Naive thymus-derived CD4-positive, alpha-beta T cell (primary cell): ENCODE measurements at places on chromosomes 4 and X. TPM values are rescaled to one million over a fixed set of nuclear protein-coding genes. Genes with fewer than 3 reads are reported as not detected.

DNA sequence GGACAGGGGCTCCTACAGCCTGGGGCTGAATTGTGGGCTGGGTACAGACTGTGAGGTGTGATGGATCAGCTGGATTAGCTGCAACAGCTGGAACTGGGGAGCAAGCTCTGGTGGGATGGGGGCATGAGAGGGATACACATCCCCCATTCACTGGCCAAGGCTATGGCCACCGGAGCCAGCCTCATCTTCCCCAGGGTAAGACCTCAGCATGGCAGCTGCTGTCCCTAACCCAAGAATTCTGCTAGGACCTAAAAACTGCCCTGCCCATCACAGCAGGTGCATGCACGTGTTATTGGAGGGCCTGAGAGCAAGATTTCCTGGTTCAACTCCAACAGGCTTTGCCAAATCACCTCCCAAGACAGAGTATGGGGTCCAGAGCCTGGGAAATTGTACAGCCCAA lies 258.6 kb upstream of the AGTR2 start:
- no peak overlapping the region for H3K27ac ChIP-seq
- no peaks in the 10 kb centered on the region for H3K27me3 ChIP-seq
- no peaks in the 10 kb centered on the region for H3K4me1 ChIP-seq
- no peaks in the 10 kb centered on the region for H3K36me3 ChIP-seq
- H3K4me3 ChIP-seq = no peak overlapping the region
- no peak for DNase-seq

The DCLK2 gene
- 0.11 TPM for total RNA-seq

The FAM50A gene
- 47.2 TPM for total RNA-seq

DNA sequence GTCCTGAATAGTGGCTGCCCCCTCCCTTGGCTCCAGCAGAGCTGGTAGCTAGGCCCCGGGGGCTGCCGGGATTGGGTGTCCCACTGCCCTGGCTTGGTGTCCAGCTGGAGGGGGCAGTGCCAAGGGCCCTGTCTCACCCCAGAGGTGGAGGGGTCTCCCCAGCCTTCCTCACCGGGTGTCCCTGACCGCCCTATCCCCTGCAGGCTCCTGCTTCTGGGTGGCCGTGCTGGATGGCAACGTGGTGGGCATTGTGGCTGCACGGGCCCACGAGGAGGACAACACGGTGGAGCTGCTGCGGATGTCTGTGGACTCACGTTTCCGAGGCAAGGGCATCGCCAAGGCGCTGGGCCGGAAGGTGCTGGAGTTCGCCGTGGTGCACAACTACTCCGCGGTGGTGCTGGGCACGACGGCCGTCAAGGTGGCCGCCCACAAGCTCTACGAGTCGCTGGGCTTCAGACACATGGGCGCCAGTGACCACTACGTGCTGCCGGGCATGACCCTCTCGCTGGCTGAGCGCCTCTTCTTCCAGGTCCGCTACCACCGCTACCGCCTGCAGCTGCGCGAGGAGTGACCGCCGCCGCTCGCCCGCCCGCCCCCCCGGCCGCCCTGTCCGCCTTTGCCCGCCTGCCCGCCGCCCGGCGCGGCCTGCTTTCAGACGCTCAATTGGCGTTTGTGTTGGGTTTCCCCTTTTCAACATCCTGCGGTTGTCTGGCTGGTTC lies 4.6 kb downstream of the NAT8L start:
- H3K4me3 ChIP-seq = no peak overlapping the region
- no peaks in the 10 kb centered on the region for H3K27me3 ChIP-seq
- H3K4me1 ChIP-seq = no peaks in the 10 kb centered on the region

GRCh38 chr4:6942238-6942800 lies 32.7 kb downstream of the TBC1D14 start:
- no peaks in the 10 kb centered on the region for H3K27me3 ChIP-seq
- H3K36me3 ChIP-seq = no peaks in the 10 kb centered on the region
- peaks cover 51% of the 10 kb centered on the region for H3K4me1 ChIP-seq

- H3K27me3 ChIP-seq = no peaks in the 10 kb centered on the region
- no peaks in the 10 kb centered on the region for H3K4me1 ChIP-seq
- no peak for DNase-seq
- no peak overlapping the region for H3K4me3 ChIP-seq
- no peak overlapping the region for H3K27ac ChIP-seq
Measured at GRCh38 chrX:17531500-17531899, 156.5 kb downstream of the NHS start.

DNA sequence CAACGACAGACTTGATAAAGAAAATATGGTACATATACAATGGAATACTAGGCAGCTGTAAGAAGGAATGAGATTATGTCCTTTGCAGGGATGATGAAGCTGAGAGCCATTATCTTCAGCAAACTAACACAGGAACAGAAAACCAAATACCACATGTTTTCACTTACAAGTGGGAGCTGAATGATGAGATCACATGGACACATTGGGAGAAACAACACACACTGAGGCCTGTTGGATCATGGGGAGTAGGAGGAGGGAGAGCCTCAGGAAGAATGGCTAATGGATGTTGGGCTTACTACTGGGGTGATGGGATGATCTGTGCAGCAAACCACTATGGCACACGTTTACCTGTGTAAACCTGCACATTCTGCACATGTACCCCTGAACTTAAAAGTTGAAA lies 209.7 kb downstream of the SPRY1 start:
- H3K4me1 ChIP-seq = no peaks in the 10 kb centered on the region
- no peak for DNase-seq
- no peak overlapping the region for H3K4me3 ChIP-seq

GRCh38 chr4:2047031-2047660 lies 12.0 kb upstream of the NAT8L start:
- H3K4me1 ChIP-seq = no peaks in the 10 kb centered on the region
- H3K4me3 ChIP-seq = no peak overlapping the region
- no peaks in the 10 kb centered on the region for H3K27me3 ChIP-seq
- H3K36me3 ChIP-seq = no peaks in the 10 kb centered on the region

DNA sequence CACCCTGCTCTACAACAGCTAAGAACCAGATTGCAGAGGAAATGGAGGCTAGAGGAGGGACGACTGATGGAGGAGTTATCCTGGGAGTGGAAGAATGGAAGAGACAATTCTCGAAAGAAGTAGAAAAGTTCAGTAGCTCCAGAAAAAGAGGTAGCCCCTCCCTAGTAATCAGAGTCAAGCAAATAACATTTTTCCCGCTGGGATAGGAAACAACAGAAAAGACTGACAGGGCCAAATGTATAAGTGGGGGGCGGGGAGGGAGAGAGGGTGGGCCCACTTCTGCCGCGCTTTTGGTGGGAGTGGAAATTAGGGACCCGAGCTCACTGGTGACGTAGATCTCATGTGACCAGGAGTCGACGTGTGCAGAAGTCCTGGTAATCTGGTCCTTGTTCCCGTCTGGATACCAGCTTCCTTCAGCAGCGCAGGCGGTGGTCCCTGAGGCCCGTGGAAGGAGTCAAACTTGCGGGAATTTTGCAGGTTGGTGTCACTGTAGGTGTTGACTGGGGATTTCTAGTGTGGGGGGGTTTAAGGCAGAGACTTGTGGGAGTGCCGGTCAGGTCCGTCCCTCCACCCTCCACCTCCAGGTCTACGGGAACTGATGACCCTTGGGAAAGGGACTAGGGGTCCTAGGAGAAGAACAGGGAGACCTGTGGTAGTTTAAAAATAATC lies at the start of gene TCEAL9:
Gene TCEAL9 (plus strand): TSS at position 377 of the 669 bp plus-strand sequence. CDS start 1,179 bp downstream, outside the sequence.
- no peak for DNase-seq
- no peaks in the 10 kb centered on the region for H3K4me1 ChIP-seq
- H3K36me3 ChIP-seq = no peaks in the 10 kb centered on the region

- H3K36me3 ChIP-seq = no peaks in the 10 kb centered on the region
- no peak for DNase-seq
- no peaks in the 10 kb centered on the region for H3K4me1 ChIP-seq
Measured at GRCh38 chrX:139739138-139739537, 31.2 kb upstream of the MCF2 start.

- H3K4me1 ChIP-seq = no peaks in the 10 kb centered on the region
- no peak overlapping the region for H3K4me3 ChIP-seq
- H3K27me3 ChIP-seq = no peaks in the 10 kb centered on the region
- no peaks in the 10 kb centered on the region for H3K36me3 ChIP-seq
Measured at GRCh38 chrX:100812216-100813158, 7.7 kb upstream of the CSTF2 start.

DNA sequence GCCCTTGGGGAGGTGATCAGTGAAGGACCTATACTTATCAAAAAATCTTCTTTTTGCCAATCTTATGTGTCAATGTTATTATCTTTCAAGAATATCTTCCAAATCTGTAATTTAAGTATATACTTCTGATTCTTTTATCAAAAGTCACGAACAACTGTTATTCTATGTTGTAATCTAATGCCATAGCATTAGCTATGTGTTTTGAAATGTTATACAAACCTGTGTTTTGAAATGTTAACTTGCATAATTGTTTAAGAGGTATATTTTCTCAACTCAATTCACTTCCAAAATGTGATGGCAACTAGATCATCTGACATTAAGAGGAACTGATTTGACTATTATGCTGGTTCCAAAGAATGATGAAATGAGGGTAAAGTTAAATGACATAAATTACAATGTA lies 113.5 kb downstream of the NDST4 start:
- H3K36me3 ChIP-seq = no peaks in the 10 kb centered on the region
- H3K27ac ChIP-seq = no peak overlapping the region
- H3K4me3 ChIP-seq = no peak overlapping the region
- no peaks in the 10 kb centered on the region for H3K27me3 ChIP-seq
- no peak for DNase-seq
- no peaks in the 10 kb centered on the region for H3K4me1 ChIP-seq

DNA sequence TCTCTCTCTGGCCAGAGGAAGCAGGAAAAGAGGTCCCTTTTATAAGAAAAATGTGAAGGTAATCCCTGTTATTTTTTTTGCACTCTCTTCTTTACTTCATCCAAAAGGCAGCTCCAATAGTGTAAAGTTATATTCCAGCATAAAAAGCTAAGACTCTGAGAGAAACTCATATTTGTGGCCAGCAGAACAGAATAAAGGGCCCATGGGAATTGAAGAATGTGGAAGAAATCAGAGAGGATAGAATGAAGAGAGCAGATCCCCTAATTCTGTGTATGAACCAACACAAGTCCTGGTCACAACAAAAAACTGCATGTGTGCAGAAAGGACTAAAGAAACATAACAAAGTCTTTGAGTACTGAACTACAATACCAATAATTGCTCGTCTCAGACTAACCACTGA lies 22.3 kb downstream of the RPS6KA6 start:
- no peaks in the 10 kb centered on the region for H3K27me3 ChIP-seq
- no peaks in the 10 kb centered on the region for H3K36me3 ChIP-seq
- DNase-seq = no peak
- no peaks in the 10 kb centered on the region for H3K4me1 ChIP-seq

GRCh38 chr4:174629265-174629664 lies 107.0 kb upstream of the HPGD start:
- no peak overlapping the region for H3K4me3 ChIP-seq
- H3K36me3 ChIP-seq = no peaks in the 10 kb centered on the region
- no peak for DNase-seq
- H3K27me3 ChIP-seq = no peaks in the 10 kb centered on the region
- no peaks in the 10 kb centered on the region for H3K4me1 ChIP-seq

GRCh38 chr4:8410641-8411271 lies 29.8 kb downstream of the ACOX3 start:
- no peak overlapping the region for H3K4me3 ChIP-seq
- no peak for DNase-seq
- H3K27ac ChIP-seq = no peak overlapping the region
- H3K27me3 ChIP-seq = no peaks in the 10 kb centered on the region

The XG gene
- total RNA-seq = not detected

DNA sequence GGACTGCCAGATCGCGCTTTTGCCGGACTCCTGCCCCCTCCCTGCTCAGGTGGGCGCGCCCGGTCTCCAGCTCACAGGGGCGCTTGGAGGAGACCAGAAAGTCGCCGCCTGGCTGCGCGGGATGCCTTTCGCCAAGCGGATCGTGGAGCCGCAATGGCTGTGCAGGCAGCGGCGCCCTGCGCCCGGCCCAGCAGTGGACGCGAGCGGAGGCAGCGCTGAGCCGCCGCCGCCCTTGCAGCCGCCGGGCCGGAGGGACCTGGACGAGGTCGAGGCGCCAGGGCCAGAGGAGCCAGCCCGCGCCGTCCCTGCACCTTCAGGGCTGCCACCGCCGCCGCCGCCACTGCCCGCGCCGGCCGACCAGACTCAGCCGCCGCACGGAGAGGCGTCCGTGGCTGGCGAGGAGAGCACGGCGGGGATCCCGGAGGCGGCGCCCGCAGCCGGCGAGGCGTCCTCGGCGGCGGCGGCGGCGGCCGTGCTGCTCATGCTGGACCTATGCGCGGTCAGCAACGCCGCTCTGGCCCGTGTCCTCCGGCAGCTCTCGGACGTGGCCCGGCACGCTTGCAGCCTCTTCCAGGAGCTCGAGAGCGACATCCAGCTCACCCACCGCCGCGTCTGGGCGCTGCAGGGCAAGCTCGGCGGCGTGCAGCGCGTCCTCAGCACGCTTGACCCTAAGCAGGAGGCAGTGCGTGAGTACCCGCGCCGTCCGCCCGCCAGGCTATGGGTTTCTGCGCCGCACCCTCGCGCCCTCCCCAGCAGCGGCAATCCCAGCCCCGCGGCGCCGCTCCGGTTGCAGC lies 834 bp downstream of the NHS start:
- H3K36me3 ChIP-seq = no peaks in the 10 kb centered on the region
- no peaks in the 10 kb centered on the region for H3K4me1 ChIP-seq
- H3K27me3 ChIP-seq = no peaks in the 10 kb centered on the region
- DNase-seq = no peak

The MGARP gene
- total RNA-seq = 0.30 TPM

GRCh38 chrX:140572724-140573123 lies 67.9 kb upstream of the SOX3 start:
- no peaks in the 10 kb centered on the region for H3K4me1 ChIP-seq
- no peaks in the 10 kb centered on the region for H3K36me3 ChIP-seq
- no peak overlapping the region for H3K27ac ChIP-seq
- DNase-seq = no peak
- no peaks in the 10 kb centered on the region for H3K27me3 ChIP-seq

The FAM184B gene
- not detected for total RNA-seq

DNA sequence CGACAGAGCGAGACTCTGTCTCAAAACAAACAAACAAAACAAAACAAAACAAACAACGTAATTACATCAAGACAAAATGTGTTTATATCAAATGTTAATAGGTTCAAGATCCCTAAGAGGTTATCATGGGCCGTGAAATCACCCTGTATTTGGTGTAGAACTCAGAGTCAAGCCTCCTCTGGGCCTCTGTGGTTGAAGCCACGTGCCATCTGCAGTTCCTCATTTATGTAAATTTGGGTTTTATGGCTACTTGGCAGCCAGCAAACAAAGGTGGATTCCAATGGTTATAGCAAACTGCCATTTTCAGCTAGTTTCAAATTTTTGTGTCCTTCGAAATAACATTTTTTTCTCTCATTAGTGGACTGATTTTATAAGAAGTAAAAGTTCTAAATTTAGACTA lies 16.4 kb downstream of the NSDHL start:
- H3K36me3 ChIP-seq = no peaks in the 10 kb centered on the region
- H3K4me1 ChIP-seq = no peaks in the 10 kb centered on the region
- H3K27ac ChIP-seq = no peak overlapping the region
- H3K4me3 ChIP-seq = no peak overlapping the region
- H3K27me3 ChIP-seq = no peaks in the 10 kb centered on the region
- no peak for DNase-seq

The H2BW2 gene
- not detected for total RNA-seq

GRCh38 chr4:98969878-98970785 lies 25.4 kb upstream of the METAP1 start:
- H3K4me1 ChIP-seq = no peaks in the 10 kb centered on the region
- no peaks in the 10 kb centered on the region for H3K36me3 ChIP-seq
- no peak overlapping the region for H3K4me3 ChIP-seq
- H3K27me3 ChIP-seq = no peaks in the 10 kb centered on the region

- no peaks in the 10 kb centered on the region for H3K4me1 ChIP-seq
- no peak for DNase-seq
- no peak overlapping the region for H3K4me3 ChIP-seq
- no peaks in the 10 kb centered on the region for H3K27me3 ChIP-seq
Measured at GRCh38 chr4:1470816-1471442, 64.7 kb upstream of the NKX1-1 start.

GRCh38 chr4:144647095-144647561 lies 1.2 kb downstream of the HHIP start:
- no peak overlapping the region for H3K27ac ChIP-seq
- peaks cover 11% of the 10 kb centered on the region for H3K27me3 ChIP-seq
- H3K36me3 ChIP-seq = no peaks in the 10 kb centered on the region

The UNC5C gene
- not detected for total RNA-seq
